ENCODE measurements at places on chromosomes 4 and X. TPM values are rescaled to one million over a fixed set of nuclear protein-coding genes. Genes with fewer than 3 reads are reported as not detected.
A peak's percentile ranks its signal among the peaks of the same experiment; 100 is the strongest.

Gene GAGE12F
- total RNA-seq = not detected

Gene PRKG2
- 23.4 TPM for total RNA-seq

Gene EDNRA
- 0.38 TPM for total RNA-seq

Gene CT83
- total RNA-seq = not detected

Gene TLR3
- 5.0 TPM for total RNA-seq

Gene TMEM35A
- total RNA-seq = not detected

Gene ERAS
- not detected for total RNA-seq

Gene TRIML1
- total RNA-seq = not detected

Gene F8A1
- total RNA-seq = 17.4 TPM

DNA sequence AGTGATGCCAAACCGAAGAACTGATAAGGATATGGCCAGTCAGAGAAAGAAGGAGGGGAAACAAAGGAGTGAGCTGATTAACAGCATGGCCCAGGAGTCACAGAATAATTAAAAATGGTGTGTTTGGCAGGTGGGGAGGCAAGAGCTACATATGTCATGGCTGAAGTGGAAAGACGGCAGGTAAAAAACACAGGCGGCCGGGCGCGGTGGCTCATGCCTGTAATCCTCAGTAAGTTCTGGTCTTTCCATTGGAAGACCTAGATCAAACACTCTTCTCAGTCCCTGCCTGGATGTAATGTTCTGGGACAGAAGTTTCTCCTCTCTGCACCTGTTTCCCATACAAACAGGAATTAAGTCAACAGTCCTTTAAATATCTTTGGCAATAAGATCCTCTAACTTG, 503.9 kb downstream of the STIM2 start:
- no peak for DNase-seq

DNA sequence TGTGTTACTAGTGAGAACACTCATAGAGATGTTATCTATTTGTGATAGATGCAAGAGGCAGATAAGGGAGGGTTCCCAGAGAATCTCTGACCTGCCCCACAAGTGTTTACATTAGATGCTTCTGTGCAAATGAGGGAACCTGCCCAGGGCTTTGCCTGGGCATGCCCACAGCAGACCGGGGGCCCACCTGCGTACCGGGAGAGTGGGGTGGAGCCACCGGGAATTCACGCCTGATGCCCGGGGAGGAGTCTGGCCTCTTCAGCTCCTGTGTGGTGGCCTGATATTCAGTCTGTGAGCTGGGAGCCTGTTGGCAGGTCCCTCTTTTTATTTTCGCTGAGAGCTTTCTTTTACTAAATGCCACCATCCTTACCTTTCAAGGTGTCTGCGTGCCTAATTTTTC, 155.7 kb downstream of the SNCA start:
- peak; percentile 57 for DNase-seq

GRCh38 chrX:121886557-121886956, 839.1 kb downstream of the GLUD2 start:
- no peak for DNase-seq

DNA sequence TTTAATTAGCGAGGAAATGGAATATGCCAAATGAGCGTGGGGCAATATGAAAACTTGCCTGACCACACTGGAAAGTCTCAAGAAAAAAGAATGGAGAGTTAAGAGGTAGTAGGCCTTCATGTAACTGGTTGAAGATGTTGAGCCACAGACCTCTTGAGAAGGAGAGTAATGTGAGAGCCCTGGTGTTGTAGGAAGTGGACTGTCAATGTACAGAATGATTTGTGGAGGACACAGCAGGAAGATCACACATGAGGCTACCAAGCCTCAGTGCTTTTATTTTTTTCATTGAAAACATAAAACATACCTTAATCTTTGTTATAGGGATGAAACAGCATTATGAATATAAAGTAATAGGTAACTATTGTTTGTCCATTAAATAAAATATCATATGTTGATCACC, 331.6 kb downstream of the UNC5C start:
- DNase-seq = no peak

DNA sequence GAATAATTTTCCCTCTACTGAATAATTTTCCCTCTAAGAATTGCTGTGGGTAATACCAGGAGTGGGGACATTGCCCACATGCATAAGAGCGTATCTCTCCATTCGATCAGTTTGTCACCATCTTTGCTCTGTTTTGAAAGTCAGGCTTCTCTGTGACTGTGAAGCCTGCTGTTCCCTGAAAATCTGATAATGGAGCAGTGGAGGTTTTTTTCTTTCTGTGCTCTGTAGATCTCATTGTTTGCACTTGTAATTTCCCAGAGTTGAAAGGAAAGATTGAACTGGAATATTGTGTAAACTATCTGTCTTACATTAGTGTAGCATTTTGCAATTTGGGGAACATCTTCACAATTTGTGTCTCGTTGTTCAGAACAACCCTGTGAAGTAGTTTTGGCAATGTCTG, 4.3 kb downstream of the ZXDB start:
- DNase-seq = no peak

DNA sequence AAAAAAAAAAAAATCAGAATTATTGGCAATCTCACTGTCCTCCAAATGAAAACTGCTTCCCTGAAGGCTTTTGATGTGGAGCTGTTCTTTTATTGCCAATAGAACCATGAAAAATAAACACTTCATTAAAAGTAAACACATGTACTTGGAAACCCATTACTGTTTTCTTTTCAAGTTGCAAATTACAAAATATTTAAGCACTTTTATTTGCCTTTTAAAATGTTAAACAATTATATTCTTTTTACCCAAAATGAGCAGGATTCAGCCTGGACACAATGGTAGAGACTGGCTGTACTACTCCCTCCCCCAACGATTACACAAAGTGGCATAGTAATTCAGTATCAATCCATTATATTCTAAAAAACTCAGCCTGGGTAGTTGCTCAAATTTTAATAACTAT, 60.9 kb downstream of the SH2D1A start:
- DNase-seq = no peak

- DNase-seq = no peak
These were observed 122.1 kb downstream of the EFNB1 start for GRCh38 chrX:68950937-68951336.

DNA sequence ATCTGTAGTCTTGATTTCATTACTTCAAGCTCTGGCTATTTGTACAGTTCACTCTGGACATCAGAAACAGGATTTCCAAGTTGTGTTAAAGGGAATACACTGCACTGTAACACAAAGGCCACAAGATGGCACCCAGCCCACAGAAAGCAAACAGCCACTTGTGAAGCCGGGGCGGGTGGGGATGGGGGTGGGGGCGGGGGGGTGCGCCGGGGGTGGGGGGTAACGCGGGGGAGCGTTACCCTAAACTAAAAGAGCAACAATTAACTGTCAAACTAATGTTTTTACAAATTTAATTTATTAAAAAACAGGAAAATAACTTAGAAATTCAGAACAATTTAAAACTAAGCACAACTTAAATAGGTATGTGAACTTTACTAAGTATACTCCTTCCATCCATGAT, 27.3 kb downstream of the PRDX4 start:
- DNase-seq = peak; percentile 34

DNA sequence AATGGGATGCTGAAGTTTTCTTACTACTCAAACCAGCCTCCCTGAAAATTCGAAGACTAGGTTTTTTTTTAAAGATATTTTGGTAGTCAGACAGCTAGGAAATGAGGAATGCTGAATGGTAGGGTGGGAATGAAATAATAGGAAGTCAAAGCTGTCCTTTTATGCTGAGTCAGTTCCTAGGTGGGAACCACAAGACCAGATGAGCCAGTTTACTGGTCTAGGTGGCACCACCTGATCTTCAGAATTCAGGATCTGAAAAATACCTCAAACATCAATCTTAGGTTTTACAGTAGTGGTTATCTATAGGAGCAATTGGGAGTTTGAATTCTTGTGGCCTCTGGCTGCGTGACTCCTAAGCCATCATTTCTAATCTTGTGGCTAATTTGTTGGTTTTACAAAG, 183.1 kb upstream of the GALNT7 start:
- no peak for DNase-seq

DNA sequence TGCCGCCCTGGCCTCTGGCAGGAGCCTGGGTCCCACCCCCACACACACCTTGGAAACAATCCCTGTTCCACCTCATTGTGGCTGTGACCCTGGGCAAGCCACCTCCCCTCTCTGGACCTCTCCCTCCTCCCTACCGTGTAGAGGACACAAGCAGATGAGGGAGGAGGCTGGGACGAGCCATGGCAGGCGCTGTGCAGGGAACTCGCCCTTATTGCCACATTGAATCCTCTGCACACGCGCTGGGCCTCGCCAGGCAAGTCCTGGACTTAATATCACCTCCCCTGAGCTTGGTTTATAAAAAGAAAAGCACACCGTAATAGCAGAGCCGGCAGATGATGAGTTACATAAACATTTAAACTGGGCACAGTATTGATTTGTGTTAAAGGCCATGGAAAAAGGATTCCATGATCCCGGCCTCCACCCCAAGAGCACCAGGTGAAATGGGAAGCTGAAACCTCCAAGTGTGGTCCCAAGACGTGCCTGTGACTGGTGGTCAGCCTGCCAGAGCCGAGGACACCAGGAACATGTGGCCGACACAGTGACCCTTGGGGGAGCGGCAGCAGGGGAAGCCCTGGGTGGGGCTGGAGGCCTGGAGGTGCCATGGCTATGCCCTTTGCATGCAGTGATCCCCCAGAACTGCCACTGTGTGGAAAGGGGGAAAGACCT, 81.1 kb downstream of the PPP2R2C start:
- no peak for DNase-seq

GRCh38 chrX:12080265-12080664, 58.0 kb upstream of the FRMPD4 start:
- no peak for DNase-seq

DNA sequence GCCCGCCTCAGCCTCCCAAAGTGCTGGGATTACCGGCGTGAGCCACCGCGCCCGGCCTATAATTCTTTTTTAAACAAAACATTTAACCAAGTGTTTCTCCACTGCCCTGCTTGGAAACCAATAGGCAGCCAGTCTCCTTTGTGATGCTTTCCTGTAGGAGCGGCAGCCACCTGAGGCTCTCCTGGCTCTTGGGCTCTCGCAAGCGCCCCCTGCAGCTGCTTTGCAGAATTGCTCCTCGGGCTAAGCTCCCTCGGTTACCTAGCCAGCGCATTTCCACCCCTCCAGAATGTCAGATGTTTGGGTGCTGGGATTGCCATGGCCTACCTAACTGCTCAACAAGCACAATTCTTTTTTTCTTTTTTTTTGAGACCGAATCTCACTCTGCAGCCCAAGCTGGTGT, 7.7 kb downstream of the S100P start:
- no peak for DNase-seq

- DNase-seq = no peak
These were observed 105.7 kb upstream of the PTCHD1 start for GRCh38 chrX:23228950-23229448.

DNA sequence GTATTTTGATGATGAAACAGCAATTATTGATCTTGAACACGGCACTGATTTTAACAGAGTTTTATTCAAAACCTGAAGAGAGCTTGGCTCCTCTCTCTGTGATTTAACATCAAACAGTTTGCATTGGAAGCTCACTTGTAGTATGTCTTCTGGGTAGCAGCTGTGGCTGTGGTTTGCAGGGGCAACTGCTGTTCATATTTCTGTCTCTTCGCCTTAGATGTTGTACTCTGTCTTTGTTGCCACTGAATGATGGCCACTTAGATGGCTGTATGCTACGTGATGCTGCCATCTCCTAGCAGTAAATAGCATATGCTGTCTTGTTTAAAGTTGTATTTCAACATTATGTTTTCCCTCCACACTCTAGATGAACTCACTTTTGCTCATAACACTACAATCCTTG, 1743.0 kb upstream of the TENM3 start:
- DNase-seq = no peak

- no peak for DNase-seq
These were observed 109.3 kb downstream of the NFKB1 start for GRCh38 chr4:102610476-102610875.

DNA sequence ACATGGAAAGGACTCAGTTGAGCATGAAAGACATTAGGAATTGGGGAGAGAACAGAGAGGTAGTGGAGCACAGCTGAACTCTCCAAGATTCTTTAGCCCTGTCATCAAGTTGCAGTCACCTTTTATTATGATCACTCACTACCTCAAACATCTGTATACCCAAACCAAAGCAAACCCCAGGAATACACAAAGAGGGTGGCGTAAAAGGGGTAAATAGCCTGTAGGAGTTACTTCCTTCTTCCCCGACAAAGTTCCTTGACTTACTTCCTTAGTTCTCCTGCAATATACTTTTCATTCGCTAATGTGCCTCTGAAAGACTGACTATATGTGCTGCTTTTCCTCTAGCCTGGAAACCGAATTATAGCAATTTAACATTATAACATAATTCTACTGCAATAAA, 159.9 kb downstream of the SPRY1 start:
- no peak for DNase-seq

GRCh38 chr4:174716986-174717770, 111.9 kb downstream of the GLRA3 start:
- no peak for DNase-seq

DNA sequence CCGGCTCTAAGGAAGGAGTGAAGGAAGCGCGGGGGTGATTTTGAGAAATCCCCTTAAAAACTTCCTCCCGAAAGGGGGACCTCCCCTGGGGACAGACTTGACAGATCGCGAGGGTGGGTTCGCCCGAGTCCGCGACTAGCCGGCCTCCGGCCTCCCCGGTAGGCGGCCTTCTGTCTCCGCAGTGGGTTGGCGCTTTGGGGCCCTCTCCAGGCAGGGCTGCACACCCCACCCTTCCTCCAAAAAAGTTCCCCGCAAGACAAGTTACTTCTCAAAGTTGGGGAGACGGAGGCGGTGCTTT, 24.8 kb downstream of the HOPX start:
- DNase-seq = peak; percentile 72
